Sciatic nerve (tissue), 2 donors: ENCODE measurements at places on chromosomes 12 and 14.

- DNase-seq: no peak
These were observed 7.8 kb upstream of the AMN start for GRCh38 chr14:102914474-102915291.

DNA sequence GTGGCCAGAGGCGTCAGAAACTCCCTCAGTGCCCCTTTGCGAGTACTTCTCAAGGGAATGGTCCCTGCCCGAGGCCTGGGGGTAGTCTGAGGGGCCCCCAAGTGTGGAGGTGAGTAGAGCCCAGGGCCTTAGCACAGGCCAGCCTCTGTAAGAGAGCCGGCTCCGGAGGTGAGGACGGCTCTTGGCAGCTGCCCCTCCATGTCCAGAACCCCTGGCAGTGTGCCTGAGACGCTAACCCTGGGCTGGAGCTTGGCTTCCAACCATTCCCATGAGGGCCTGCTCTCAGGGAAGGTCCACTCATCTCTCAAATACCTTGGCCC, 61.7 kb downstream of the PRMT8 start:
- no peak for DNase-seq

DNA sequence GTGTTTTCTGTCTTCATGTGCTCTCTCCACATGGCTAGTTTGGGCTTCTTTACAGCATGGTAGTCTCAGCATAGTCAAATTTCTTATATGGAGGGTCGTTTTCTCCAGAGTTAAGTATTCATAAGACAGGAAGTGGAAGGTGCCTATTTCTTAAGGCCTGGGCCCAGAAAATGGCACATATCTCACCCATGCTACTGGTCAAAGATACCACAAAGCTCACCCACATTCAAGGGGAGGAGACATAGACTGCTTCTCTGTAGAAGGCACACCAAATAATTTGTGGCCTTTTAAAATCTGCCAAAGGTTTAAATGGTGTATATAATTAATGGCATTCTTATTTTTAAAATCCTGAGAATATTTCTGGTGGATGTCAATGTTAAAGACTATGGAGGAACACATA, 44.8 kb downstream of the CCDC91 start:
- no peak for DNase-seq

GRCh38 chr14:64934338-64934929, 8.1 kb downstream of the GPX2 start:
- DNase-seq: no peak

DNA sequence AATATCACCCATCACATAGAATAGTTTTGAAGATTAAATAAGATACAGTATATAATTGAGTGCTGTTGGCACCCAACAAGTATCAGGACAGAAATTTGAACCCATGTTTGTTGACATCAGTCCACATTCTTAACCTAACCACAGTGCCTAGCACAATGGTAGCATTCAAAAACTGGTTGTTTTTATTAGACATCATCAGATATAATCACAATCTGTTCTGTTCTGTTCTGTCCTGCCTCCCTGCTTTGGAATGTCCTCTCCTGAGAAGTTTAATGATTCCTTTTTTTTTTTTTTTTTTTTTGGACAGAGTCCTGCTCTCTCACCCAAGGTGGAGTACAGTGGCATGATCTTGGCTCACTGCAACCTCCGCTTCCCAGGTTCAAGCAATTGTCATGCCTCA, 476.6 kb downstream of the RMST start:
- DNase-seq: no peak

DNA sequence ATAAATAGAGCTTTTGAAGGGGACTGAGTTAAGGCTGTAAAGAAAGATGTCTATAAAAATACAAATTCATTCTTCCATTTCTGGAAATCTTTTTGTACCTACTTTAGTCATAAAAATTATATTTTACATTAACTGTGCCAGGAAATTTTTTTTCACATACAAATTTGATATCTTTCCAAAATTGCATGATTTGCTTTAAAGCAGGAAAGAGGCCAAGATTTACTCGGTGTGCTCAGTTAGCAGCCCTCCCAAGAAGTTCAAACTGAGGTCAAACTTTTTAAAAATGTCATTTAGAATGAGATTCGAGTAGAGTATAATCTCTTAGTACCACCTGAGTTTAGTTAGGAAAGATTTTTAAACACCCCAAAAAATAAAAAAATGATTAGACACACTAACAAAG, 173.2 kb upstream of the GRIP1 start:
- no peak for DNase-seq

- DNase-seq: no peak
These were observed 4.2 kb downstream of the SOCS4 start for GRCh38 chr14:55031190-55031589.

GRCh38 chr12:40692765-40693206, 547 bp downstream of the CNTN1 start:
- no peak for DNase-seq

- no peak for DNase-seq
These were observed 9.8 kb downstream of the CHGA start for GRCh38 chr14:92932448-92933395.
